ENCODE measurements at places on chromosomes 4 and X.

GRCh38 chr4:127055357-127055756 is 577.4 kb upstream of the INTU start:
- no peak for DNase-seq

DNA sequence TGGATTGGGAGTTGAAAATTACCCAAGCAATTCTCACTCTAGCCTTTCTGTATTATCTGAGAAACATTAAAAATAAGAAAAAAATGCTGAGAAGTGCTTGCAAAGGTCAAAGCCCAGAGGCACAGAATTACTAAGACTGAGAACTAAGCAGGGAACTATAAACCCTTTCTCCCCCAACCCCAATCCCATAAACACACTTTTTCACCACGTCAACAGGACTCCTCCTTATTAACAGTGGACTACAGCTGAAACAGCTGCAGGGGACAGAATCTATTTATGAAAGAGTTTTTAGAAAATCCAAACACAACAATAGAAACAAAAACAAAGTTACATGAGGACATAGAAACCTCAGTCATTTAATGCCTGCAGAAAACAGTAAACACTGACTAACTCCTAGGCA is 984.1 kb downstream of the TRAM1L1 start:
- DNase-seq = no peak

- DNase-seq = no peak
These were observed 9.9 kb upstream of the C4orf50 start for GRCh38 chr4:6028168-6028567.

GRCh38 chrX:112760697-112761096 is 79.9 kb downstream of the AMOT start:
- peak; percentile 21 for DNase-seq

DNA sequence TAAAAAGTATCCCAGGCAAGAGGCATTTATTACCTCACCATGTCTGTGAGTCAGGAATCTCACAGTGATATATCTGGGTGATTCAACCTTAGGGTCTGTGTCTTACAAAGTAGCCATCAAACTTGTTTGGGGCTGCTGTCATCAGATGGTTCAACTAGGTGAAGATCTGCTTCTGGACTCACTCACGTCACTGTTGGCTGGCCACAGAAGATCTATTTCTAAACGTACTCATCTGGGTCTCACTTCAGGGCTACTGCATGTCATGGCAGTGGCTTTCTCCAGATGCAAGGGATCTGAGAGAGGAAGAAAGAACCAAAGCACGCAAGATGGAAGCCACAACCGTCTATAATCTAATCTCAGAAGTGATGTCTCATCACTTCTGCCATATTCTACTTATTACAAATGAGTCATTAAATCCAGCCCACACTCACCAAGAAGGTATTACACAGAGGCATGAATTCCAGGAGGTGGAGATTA is 267.8 kb upstream of the ANKRD50 start:
- peak; percentile 8 for DNase-seq

- no peak for DNase-seq
These were observed 128.3 kb upstream of the ARMCX2 start for GRCh38 chrX:101787934-101788333.

- no peak for DNase-seq
These were observed 133.2 kb downstream of the NLGN4X start for GRCh38 chrX:6095469-6095868.

- DNase-seq = no peak
These were observed 36.8 kb downstream of the CC2D2A start for GRCh38 chr4:15506464-15506863.

DNA sequence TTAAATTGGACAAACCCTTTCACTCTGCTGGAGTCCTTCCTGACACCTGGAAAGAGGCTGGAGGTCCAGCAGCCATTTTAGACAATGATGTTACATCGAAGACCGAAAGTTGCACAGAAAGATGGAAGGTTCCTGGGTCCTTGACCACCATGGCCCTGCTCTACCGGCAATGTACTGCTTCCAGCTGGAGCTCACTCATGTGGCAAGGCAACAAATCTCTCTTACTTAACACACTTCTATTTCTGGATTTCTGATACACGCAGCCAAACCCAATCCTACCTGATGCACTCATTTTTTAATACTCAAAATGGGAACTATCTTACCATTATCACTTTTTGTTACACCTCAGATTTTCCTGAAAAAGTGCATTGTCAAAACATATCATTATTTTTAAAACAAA is 33.1 kb downstream of the DMD start:
- no peak for DNase-seq

- no peak for DNase-seq
These were observed 121.1 kb upstream of the FAM9C start for GRCh38 chrX:13165266-13166189.

DNA sequence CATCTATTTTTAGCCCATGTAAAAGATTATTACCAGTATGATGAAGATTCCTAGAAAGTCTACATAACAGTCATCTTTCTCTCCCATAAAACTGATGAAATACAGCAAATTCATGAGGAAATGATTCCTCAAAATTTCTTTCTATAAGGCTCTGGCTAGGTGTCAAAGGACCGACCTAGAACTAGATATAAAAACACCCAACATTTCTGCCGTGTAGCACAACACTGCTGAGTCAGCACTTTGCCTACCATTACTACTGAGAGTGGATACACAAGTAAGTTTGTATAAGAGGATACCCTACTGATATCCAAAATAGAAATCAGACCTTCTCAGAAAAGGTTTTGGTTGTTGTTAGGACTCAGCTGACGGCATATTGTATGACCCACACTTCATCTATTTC is 24.7 kb downstream of the TMEM47 start:
- no peak for DNase-seq

- DNase-seq = no peak
These were observed 151.2 kb downstream of the MGST2 start for GRCh38 chr4:139816856-139817255.
